Body of pancreas (tissue), 4 donors: ENCODE measurements at places on chromosomes 11 and 22. TPM values are rescaled to one million over a fixed set of nuclear protein-coding genes. Genes with fewer than 3 reads are reported as not detected.
A peak's percentile ranks its signal among the peaks of the same experiment; 100 is the strongest.

DNA sequence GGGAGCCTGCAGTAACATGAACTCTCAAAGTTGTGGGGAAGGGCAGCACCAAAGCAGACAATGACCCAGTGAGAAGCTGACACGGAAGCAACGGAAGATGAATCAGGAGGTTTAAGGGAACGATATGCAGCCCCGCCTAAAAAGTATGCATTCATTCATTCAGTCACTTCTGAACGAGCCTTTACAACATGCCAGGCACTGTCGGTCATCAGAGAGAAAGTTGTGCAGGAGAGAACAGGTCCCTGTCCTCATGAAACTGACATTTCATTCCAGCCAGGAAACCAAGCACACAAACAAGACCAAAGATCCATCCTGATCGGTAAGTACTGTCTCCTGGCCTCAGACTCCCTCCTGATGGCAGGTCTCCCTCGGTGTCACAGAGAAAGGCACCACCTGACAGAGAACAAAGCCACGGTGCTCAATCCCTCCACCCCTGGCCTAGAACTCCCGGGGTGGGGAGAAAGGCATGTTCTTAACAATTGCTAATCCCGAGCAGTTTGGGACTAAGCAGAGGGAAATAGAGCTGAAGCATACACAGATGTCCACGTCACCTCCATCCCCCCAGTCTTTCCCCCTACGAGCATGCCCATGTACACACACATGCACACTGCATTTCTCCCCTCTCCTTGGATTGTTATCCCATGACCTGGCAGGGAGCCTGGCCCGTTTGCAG lies 49.3 kb downstream of the LRFN4 start:
- peak; percentile 41 for DNase-seq

- DNase-seq = no peak
Measured at GRCh38 chr11:62902932-62903331, 18.2 kb downstream of the CHRM1 start.

- DNase-seq = no peak
Measured at GRCh38 chr11:124729571-124729970, 10.2 kb upstream of the NRGN start.

LGALS12 gene
- 11.2 TPM for total RNA-seq
